ENCODE measurements at places on chromosomes 6 and 20.

DNA sequence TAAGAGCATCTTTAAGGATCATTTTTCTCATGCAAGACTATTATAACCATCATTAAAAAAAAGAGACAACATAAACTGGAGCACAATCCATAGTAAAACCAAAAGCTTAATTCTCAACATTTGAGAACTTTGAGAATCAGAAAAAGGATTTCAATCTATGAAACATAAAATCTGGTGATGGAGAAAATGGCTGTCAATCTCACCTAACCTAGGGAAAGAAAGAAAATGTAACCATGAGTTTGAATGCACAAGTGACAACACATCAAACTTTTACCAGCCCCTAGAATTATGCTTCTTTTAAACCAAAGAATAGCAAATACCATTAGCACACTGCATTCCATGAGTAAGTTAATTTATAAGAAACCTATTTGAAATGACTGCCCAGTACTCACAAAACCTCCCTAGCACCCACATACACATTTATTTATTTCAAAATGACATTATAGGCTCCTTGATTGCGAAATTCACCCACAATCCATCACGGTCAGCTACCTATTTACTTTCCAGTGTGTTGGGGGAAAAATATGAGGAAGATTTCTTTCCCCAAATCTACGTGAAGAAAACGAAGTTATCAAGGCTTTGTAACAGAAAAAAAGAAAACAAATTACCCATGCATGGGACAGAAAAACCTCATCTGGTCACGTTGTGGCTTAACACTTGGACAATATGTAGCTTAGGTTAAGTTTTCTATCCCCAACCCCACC is 828 bp downstream of the ASCC3 start:
- DNase-seq: no peak

DNA sequence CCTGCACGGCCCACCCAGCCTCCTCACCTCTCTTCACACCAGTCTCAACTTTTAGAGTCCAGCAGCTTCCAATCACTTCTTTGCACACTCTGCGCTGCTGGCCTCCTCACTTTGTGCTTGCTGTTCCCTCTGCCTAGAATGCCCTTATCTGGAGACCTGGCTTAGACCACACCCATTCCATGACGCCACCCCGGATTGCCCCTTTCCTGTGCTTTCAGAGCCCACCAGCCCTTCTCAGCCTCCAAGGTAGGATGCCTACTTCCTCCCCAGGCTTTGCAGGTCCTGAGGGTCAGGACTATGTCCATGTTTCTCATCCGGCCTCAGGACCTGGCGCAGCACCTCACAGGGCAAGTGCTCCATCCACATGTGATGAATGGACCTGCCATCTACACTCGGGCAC is 27.0 kb upstream of the AVP start:
- no peak for DNase-seq

DNA sequence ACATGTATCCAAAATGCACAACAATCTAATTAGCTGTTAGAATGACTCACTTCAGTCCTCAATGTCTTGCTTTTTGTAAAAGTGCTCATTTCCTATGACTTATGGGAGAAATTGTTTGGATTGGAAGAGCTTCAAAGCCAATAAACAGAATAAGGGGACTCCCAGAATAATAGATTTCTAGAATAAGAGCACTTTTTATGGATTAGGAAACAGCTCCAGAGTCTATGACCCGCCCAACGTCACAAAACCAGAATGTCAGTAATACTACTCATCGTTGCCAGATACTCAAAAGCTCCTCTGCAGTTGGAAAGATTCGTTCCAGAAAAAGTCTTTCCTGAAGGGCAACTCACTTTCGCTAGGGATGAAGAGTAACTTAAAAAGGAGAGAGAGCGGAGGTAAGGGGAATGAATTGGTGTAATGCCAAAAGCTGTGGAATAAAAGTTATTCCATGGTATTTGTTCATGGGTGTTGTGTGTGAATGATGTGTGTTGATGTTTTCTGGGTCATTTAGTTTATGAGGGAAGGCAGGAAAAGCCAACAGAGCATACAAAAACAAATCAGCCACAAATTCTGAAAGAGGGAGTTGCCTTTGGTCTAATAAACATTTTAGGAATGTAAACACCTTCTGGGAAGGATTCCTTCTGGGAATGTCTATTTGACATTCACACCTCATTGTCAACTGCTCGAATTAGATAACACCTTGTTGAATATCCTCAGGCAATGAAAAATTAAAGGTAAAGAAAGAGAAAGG is 64.6 kb downstream of the SYNE1 start:
- DNase-seq: no peak

GRCh38 chr6:47235964-47236760 is 73.5 kb downstream of the TNFRSF21 start:
- DNase-seq: no peak

DNA sequence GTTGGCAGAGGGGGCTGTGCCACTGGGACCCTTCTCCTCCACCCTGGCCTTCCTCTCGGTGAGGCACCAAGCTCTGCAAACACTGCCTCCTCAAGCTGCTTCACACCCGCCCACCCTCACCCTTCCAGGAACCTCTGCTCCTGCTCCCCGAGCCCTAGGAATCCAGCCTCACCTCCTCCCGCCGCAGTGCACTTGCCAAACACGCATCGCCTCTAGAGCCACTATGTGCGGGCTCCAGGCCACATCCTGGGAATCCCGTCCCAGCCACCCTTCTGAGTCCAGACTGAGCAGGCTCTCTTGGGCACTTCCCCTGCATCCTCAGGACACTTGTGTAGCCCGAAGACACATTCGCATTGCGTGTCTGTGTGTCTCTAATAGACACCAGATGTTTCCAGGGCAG is 18.5 kb downstream of the PSMG4 start:
- no peak for DNase-seq

DNA sequence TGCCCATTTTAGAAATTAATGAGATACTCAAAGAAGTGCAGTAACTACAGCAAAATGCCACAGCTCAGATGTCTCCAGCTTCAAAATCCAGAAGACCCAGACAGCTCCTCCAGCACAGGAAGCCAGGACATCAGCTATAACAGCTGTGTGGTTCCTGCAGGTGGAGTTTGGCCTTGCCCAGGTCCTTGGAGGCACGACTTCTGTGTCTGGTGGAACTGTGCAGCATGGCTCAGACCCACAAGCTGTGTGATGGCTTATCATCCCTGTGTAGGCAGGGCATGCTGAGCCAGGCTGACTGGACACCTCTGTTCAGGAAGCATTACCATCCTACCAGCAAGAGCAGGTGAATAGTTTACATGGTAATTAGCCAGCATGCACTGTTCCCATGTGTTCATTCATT is 26.5 kb upstream of the CD93 start:
- no peak for DNase-seq

- no peak for DNase-seq
Observed at GRCh38 chr20:18853946-18854646, 40.5 kb downstream of the SCP2D1 start.

DNA sequence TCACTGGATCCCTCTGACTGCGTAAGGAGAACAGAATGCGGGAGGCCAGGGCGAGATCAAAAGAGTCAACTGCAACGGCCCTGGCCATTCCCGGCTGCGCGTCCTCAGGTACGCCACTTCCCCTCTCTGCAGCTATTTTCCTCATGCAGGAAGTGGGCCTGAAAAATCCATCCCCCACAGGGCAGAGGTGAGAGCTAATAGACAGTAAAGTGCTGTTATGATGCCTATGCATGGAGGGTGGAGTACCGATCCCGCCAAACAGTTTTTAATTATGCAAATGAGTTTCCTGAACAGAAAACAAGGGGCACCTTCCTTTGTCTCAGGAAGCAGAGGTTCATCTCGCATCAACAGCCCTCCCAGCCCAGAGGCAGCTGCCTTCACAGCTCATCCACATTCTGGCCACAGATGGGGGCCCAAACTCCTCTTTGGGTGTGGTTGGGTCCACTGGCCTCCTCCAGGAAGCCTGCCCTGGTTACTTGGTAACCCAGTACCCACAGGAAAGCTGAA is 9.3 kb downstream of the PREX1 start:
- DNase-seq: no peak

GRCh38 chr6:168060521-168060931 is 18.5 kb downstream of the FRMD1 start:
- DNase-seq: no peak

GRCh38 chr6:11428895-11429294 is 108.7 kb upstream of the TMEM170B start:
- no peak for DNase-seq
